Progenitor cell of endocrine pancreas (in vitro differentiated cells): ENCODE measurements at places on chromosomes 5 and 9.

GRCh38 chr5:148012801-148013200, 51.0 kb upstream of the SPINK5 start:
- no peak for DNase-seq

DNA sequence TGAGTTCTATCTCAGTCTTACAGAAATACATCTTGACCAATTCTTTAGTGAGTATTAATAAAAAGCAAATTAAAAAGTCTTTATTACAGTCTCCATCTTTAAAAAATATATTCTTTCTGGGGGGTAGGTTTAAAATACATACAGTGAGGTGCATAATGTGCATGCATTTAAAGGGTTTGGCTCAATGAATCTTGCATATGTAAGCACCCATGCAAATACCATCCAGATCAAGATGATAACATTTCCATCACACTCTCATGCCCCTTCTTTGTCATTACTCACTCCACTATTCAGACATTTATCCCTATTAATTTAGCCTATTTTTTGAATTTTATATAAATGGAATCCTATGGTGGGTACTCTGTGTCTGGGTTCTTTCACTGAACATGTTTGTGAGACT, 113.0 kb downstream of the APBA1 start:
- DNase-seq, result no peak

DNA sequence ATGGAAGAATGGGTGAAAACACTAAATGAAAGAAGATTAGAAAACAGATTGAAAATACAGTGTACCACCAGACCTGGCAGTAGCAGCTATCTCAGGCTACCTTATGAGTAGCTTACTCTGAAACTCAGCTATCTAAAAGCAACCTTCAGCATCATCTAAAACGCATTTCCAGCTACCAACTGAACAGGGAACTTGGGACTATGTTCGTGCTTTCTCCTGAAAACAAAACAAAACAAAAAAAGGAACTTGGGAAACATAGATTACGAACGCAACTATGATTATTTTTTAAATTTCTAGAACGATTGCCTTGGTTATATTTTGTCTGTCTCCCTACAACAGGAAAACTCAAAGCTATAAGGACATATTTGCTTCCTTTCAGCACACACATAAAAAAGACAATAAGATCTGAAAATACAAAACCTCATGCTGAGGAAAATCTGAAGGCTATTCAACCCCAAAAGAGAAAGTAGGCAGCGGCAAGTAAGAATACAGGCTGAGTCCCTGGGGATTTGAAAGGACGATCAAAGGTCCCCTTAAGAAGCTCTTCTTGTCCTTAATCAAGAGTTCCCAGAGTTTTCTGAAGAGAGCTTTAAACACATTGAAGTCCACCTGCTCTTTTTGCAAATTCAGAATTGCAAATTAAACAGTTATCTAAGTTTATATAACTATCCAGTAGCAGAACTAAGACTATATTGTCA, 53.4 kb downstream of the OR2K2 start:
- no peak for DNase-seq

DNA sequence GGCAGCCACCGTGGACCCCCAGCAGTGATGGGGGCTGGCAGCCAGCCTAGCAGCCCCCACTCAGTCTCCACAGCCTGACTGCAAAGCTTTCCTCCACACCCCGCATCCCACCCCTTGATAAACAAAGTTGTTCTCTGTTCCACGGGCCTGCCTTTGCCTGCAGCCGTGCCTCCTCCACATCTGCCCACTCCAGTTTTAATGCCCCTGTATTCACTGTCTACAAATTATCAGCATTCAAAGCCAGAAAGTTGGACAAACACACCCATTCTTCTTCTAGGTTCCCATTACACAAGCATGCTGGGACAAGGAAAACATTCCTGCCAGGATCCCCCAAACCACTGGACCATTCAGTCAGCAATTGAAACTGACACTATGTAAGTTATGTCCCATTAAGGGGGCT, 23.0 kb upstream of the NR5A1 start:
- DNase-seq, result no peak

DNA sequence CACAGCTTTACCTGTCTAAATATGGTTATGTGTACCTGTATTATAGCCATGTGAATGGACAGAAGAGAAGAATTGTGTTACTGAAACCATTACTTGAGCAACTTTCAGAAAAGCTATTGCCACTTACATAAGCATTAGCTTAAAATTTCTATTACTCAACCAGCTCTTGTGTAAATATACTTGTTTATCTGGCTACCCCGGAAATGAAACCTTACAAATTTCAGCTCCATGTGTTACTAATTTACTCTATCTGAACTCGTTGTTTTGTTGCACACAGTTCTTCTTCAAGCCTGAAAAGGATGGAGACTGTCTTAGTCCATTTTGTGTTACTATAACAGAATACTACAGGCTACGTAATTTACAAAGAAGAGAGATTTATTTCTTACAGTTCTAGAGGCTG, 22.5 kb upstream of the ADAMTSL1 start:
- no peak for DNase-seq

GRCh38 chr5:10760096-10760920, 726 bp downstream of the DAP start:
- no peak for DNase-seq
